Cardiac fibroblast (primary cell): ENCODE measurements at places on chromosomes 6 and 20.

DNA sequence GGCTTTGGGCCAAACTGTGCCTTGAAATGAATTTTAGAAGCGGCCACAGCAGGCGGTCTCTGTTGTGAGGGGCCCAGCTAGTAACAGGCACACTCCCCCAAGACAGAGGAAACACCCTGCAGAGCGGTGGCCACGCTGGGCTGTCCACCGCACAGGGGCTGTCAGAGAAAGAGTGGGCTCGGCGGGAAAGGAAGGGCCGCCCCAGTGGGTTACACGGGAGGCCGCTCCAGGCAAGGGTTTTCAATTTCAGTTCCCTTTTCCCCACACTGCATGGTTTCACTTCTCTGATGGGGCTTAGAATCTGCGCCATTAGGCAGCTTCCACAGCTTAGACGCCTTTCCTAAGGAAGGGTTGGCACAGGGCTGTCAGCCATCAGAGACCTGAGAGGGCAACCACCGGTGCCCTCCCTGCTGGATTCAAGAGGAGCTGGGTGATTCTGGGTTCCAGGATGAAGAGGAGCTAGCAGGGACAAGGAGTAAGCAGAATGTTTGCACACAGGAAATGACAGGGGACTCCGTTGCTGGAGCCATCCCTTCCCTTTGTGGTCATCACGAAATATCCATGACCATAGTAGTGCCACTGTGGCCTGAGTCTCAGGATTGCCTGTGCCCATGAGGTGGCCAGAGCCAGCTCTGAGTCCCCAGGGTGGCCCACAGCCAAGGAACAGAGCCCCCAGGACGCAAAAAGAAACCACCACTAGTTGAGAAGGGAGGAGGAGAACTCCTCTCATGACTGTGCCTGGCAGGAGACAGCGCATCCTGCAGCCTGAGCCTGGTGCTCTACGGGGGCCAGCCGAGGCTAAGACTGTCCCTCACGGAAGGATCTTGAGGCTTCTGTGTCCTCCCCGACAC, 282.7 kb downstream of the NRN1 start:
- no peak for DNase-seq

- peak; percentile 47 for DNase-seq
Measured at GRCh38 chr20:20463933-20464374, 96.0 kb downstream of the INSM1 start.

- DNase-seq = peak; percentile 97
Measured at GRCh38 chr20:51985013-51985415, 182.7 kb upstream of the SALL4 start.

GRCh38 chr6:21507811-21508210, 85.7 kb upstream of the SOX4 start:
- DNase-seq = peak; percentile 28

- DNase-seq = no peak
Measured at GRCh38 chr6:4814212-4814611, 38.0 kb downstream of the CDYL start.

DNA sequence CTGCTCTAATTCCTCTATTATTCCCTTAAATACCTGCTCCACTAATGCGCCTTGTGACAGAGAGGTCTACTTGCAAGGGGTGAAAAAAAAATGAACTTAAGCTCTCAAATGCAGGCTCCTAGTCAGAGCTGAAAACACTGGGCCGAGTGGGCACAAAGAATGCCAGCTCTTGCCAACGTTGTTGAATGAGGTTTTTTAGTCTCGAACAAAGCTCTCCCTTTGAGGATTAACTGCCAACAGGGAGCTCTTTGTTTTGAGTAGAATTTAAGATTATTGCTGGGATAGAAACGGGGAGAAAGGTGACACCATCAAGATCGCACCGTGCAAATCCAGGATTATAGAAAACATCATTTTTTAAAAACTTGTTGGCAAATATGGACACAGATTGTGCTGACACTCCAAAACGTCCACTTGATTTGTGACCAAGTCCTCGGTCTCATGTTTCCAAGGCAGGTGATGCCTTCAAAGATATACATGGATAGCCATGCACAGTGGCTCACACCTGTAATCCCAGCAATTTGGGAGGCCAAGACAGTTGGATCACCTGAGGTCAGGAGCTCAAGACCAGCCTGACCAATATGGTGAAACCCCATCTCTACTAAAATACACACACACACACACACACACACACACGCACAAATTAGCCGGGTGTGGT, 163.2 kb downstream of the BMP7 start:
- DNase-seq = no peak

DNA sequence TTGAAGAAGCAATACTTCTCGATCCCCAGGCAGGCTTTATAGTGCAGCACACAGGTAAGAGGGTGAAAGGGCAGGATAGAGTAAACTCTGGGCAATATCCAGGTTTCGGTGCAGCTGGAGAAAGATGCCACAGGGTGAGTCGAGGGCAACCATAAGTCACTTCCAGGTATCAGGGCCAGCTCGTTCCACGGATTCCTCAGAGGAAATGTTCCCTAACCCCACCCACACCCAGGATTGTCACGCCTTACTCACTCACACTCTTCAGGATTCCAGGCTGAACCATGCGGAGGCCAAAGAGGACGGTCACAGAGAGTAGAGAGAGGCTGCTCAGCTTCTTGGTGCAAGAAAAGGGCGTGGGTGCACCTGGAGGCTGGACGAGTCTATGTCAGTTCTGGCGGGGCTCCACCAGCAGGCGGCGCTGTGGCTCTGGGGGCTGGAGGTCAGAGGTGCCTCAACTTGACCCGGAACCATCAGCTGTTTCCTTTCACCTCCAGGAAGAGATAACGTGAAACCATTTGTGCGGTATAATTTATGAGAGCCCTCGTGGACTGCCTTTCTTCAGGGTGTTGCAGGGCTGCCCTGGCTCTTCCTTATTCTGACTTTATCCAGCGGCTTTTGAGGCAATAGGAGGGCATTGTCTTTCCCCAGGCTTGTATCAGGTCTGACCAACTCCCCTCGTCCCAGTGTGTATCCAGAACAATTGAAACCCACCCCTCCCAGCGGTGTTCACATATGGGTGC, 14.5 kb upstream of the WFDC12 start:
- DNase-seq = peak; percentile 31

GRCh38 chr6:16939839-16940238, 162.0 kb upstream of the STMND1 start:
- DNase-seq = no peak
